ENCODE measurements at places on chromosomes 11 and 22.

- no peak for DNase-seq
These were observed 102.4 kb upstream of the SERPIND1 start for GRCh38 chr22:20671409-20672081.

GRCh38 chr11:125663910-125664309 lies 16.7 kb downstream of the ACRV1 start:
- no peak for DNase-seq

DNA sequence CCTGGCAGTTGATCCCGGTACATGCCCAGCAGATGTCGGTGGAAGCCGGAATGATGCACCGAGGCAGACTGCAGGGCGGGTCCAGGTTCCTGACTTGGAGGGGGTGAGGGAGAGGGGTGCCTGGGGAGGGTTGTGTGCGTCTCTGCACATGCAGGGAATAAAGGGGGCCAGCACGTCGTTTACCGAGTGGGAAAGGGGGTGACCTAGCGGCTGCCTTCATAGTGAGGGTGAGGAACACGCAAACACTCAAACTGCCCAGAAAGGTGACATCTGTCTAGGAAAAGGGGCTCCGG lies 801.7 kb downstream of the TBC1D22A start:
- DNase-seq = no peak

GRCh38 chr11:88061111-88061510 lies 114.1 kb downstream of the RAB38 start:
- no peak for DNase-seq

DNA sequence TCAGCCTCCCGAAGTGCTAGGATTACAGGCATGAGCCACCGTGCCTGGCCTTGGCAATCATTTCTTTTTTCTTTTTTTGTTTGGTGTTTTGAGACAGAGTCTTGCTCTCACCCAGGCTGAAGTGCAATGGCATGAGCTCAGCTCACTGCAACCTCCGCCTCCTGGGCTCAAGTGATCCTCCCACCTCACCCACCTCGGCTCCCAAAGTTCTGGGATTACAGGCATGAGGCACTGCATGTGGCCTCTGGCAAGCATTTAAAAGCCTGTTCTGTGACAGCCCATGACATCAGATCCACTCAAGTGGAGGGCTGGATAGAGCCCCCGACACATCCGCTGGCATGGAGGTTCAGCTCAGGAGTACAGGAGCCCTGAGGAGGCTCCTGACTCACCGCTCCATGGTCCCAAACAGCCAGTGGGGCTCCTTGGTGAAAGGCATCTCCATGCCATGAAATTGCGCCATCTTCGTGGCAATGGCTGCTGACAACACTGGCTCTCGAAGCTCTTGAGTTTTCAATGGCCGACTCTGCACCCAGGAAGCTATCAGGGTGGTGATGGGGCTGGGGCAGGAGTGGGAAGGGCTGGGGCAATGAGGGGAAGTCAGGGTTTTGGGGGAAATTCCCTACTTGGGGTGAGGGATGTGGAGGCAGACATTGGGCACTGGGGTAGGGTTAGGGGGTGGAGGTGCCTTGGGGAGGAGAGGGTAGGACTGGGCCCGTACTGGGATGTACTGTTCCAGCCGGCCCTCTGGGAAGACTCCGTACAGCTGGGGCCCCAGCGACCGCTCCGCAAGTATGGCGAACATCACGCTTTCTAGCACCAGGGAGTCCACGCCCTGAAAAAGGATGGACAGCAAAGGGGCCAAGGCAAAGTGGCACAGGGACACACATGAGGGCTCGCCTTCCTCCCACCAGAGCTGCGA lies 1.4 kb downstream of the CHKB start:
- no peak for DNase-seq

Measured in stimulated activated CD4-positive, alpha-beta T cell treated with anti-CD3 and anti-CD28 coated beads, Interleukin-1b, Interleukin-23, amount 100 ng/mL, for 24 hours (primary cell).